ENCODE measurements at places on chromosomes 7 and 10. TPM values are rescaled to one million over a fixed set of nuclear protein-coding genes. Genes with fewer than 3 reads are reported as not detected.

DNA sequence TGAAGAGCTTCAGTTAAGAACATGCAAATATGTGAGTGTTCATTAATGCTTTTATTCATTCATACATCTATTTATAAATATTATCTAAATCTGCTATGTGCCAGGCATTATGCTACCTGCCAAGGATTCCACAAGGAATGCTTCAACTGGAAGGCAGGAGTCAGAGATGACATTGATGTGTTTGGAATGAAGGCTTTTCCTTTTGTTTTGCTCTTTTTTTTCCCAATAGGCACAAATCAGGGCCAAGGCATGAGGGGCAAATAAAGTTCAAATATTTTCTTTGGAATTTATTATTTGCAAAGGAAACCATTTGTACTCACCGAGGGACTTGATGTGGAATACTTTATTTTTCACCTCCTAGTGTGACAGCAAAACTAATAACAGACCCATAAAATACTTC is 530.3 kb downstream of the ARL4A start:
- DNase-seq, result no peak

GRCh38 chr7:81162234-81162633 is 243.4 kb upstream of the SEMA3C start:
- DNase-seq, result no peak

GRCh38 chr10:124152139-124153022 is 59.0 kb upstream of the CHST15 start:
- DNase-seq, result peak; percentile 75

DNA sequence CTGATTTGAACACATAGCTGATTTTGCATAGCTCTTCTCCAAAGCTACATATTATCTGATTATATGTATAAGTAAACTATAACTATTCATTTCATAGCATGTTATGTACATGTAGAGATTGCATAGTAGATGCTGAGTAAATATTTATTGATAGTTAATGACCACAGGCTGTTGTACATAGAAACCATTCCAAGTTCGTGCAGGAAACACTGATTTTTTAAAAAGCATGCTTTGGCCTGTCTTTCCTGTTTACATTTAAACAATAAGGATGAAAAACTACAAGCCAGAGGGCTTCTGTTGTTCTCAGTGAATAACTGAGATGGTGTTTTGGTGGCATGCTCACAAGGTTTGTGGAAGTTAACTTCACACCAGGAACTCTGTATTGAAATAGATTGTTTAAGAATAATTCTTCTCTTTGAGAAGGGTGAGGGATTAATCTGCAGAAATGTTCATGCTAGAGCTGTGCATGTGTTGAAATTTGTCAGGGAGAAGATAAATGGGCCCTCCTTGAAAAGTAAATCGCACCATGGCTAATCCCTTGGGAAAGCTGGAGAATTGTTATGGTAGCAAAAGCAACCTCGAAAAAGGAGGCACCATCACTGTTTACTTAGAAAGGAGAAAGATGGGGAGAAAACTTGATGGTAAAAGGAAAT is 120.2 kb upstream of the SP8 start:
- DNase-seq, result no peak

DNA sequence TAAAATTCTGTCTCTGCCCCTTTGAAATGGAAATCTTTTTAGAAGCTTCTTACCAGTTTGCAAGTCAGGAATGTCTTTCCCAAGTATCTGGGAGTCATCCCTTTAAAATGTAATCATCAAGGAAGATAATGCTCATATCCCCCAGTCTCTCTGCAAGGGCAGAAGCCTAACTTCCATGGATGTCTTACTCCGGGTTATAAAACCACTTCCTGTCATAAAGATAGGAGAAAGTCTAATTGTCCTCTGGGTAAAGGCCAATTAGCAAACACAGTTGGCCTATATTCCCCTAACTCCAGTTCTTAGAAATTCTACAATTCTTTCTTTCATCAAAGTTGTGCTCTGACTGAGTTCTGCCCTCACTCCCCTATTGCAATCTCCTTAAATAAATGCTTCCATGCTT is 1631.5 kb upstream of the LRRTM3 start:
- DNase-seq, result no peak

- no peak for DNase-seq
Observed at GRCh38 chr10:125976960-125977605, 80.7 kb downstream of the FANK1 start.

DNA sequence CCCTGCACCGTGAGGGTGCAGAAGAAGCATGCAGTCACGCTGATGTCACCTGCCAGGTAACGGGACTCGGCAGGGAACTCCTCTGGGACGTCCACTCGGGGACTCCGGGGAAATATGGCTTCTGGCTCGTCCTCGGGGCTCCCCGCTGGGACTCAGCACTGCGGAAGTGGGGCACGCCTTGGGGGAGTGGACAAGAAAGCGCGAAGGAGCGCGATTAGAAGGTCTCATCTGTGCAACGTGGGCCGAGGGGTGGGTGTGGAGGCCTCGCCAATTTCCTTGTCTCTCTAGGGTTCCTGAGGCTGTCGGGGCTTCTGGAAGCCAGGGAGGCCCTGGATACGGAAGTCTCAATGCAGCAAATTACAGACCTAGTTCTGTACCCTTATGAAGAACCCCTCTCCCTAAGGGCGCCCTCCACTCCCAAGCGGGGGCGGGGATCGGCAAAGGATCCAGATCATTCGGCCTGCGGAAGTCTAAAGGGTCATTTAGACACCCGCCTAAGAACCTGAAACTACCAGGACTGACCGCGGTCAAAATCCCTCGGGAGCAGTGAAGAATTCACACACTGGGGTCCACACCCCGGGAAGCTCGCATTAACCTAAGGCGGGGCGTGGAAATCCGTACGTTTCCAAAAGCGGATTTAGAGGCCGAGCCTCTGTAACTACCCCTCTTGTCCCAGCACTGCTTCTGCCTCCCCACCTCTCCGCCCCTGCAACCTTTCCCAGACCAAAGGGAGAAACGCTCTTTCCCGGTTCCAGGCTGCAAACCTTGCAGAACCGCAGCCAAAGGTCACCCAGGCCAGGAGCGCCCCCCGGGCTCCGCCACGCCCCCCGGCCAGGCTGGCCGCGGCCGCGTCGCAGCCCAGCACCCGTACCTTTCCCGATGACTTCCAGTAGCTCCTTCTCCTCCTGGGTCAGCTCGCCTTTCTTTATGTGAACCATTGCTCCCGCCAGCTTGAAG is 640 bp downstream of the ANKMY2 start:
- DNase-seq, result no peak

- no peak for DNase-seq
Observed at GRCh38 chr7:25613912-25614311, 385.6 kb upstream of the NPVF start.

DNA sequence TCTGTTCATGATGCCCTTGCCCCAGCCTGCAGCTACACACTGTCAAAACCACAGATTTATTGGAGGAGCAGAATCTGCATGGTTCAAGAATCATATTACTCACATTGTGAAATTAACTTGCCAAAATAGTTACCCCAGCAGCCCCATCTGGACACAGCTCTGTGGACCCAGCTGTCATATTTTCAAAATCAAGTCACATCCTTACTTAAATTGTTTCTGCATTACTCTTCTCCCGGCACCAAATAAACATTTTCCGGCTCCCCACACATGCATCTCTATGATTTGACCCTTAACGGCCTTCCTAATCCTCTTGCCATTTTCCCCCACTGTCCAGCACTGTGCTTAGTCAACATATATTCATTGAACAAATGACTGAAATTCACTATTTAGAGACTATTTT is 43.8 kb upstream of the GPR26 start:
- DNase-seq, result no peak

GRCh38 chr10:89252225-89252585 is 630 bp upstream of the LIPA start:
- no peak for DNase-seq

Gene BET1
- total RNA-seq, result 13.2 TPM

Gene CDK6
- 12.4 TPM for total RNA-seq

Gene CAV1
- 311 TPM for total RNA-seq

Gene SPDYE2B
- total RNA-seq, result not detected

Gene EBF3
- total RNA-seq, result 5.8 TPM

Gene CAMK2G
- total RNA-seq, result 12.7 TPM

Gene CPA4
- 0.16 TPM for total RNA-seq

Gene ELAPOR2
- total RNA-seq, result 8.9 TPM

Gene HERPUD2
- 17.5 TPM for total RNA-seq
